ENCODE measurements at places on chromosomes 5 and 9.
A peak's percentile ranks its signal among the peaks of the same experiment; 100 is the strongest.

GRCh38 chr5:113397046-113397445, 37.7 kb downstream of the TSSK1B start:
- DNase-seq: peak; percentile 60

GRCh38 chr9:121686930-121687541, 35.6 kb downstream of the DAB2IP start:
- DNase-seq: peak; percentile 65

GRCh38 chr5:34474573-34475021, 181.5 kb upstream of the RAI14 start:
- DNase-seq: peak; percentile 55

DNA sequence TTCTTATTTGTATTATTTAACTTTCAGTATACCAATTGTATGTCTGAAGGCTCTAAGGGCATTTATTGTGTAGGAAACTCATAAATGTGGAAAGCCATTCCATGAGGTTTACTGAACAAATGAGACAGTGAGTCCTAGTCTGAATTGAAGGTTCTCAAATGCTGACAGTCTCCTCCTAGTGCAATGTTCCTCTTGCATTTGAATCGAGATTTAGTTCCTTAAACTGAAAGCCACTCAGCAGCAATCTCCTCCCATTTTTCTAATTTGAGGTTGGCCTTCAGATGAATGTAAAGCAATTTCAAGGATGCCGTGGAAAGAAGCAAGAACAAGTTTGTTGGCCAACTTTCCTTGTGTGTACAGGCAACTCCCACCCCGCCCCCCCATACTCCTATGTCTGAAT, 493.2 kb upstream of the KLF4 start:
- no peak for DNase-seq

GRCh38 chr5:16531063-16531648, 65.6 kb upstream of the ZNF622 start:
- no peak for DNase-seq

- DNase-seq: peak; percentile 47
These were observed 401.9 kb upstream of the PDE4D start for GRCh38 chr5:60295423-60295822.

DNA sequence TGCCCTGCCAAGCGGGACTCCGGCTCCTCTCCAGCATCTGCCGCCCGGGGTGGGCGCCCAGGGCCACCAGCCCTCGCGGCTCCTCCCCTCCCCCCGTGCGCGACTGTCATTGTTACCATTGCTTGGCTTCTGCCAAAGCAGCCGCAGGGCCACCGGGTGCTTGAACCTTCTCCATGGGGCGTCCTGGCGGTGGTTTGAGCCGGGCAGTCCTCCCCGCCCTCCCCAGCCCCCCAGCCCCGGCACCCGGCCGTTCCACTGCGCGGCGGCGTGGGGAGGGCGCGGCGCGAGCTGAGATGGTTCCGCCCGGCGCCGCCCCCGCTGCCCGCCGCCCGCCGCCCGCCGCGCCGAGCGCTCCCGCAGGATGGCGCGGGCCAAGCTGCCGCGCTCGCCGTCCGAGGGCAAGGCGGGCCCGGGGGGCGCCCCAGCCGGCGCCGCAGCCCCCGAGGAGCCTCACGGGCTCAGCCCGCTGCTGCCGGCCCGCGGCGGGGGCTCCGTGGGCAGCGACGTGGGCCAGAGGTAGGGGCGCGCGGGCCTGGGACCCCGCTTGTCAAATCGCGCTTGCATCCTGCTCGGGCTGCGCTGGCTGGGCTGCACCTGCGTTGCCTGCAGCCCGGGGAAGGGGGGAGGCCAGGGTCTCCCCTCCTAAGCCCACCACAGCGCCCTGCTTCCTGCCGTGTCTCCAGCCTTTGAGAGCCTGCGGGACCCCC, 34.4 kb downstream of the KCNT1 start:
- no peak for DNase-seq

GRCh38 chr5:159682623-159683022, 233.7 kb upstream of the ADRA1B start:
- no peak for DNase-seq
